ENCODE measurements at places on chromosomes 7 and 10. TPM values are rescaled to one million over a fixed set of nuclear protein-coding genes. Genes with fewer than 3 reads are reported as not detected.

DNA sequence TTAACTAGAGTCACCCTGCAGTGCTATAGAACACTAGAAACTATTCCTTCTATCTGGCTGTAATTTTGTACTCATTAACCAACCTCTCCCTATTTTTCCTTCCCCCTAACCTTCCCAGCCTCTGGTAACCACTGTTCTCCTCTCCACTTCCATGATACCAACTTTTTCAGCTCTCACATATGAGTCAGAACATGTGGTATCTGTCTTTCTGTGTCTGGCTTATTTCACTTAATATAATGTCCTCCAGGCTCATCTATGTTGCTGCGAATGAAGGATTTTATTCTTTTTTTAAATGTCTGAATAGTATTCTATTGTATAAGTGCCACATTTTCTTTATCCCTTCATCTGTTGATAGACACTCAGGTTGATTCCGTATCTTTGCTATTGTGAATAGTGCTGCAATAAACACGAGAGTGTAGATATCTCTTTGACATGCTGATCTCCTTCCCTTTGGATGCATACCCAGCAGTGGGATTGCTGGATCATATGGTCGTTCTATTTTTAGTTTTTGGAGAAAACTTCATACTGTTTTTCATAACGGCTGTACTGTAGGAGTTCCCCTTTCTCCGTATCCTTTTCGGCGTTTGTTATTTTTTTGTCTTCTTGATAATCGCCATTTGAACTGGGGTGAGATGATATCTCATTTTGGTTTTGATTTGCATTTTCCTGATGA is 101.4 kb downstream of the FAM107B start:
- peaks cover 6% of the 10 kb centered on the region for H3K4me1 ChIP-seq
- DNase-seq, result no peak
- H3K27me3 ChIP-seq, result no peaks in the 10 kb centered on the region
- no peaks in the 10 kb centered on the region for H3K36me3 ChIP-seq

- peaks cover 21% of the 10 kb centered on the region for H3K36me3 ChIP-seq
- peak overlapping the region; percentile 90 for H3K27ac ChIP-seq
- H3K4me1 ChIP-seq, result peaks cover 79% of the 10 kb centered on the region
Observed at GRCh38 chr10:35447693-35448407, 111.5 kb downstream of the CCNY start.

GRCh38 chr10:10294881-10295529 is 722.7 kb upstream of the CELF2 start:
- H3K4me1 ChIP-seq, result no peaks in the 10 kb centered on the region
- H3K27me3 ChIP-seq, result peaks cover 2% of the 10 kb centered on the region
- no peaks in the 10 kb centered on the region for H3K36me3 ChIP-seq
- H3K27ac ChIP-seq, result no peak overlapping the region
- DNase-seq, result no peak
- no peak overlapping the region for H3K4me3 ChIP-seq

DNA sequence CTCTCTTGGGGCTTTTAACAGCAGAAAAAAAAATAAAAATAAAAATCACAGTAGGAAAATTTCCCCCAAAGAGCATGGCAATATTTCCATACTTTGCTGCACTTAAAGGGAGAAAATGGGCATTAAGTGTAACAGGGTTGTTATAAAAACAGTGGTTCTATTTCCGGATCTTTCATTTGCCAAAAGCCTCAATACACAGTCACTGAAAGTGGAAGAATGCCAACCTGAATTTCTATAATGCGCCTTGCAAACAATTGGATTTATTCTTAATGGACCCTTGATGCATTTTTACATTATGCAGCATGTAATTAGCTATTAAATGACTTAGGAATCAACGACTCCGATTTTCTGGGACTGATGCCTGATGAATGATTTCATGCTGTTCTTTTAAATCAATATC is 127.6 kb upstream of the NANOS1 start:
- no peak overlapping the region for H3K4me3 ChIP-seq
- H3K4me1 ChIP-seq, result no peaks in the 10 kb centered on the region
- H3K27me3 ChIP-seq, result peaks cover 6% of the 10 kb centered on the region
- DNase-seq, result no peak
- H3K36me3 ChIP-seq, result no peaks in the 10 kb centered on the region

The TMEM196 gene
- not detected for total RNA-seq

GRCh38 chr10:24132741-24133140 is 76.2 kb upstream of the KIAA1217 start:
- H3K27me3 ChIP-seq, result no peaks in the 10 kb centered on the region
- H3K36me3 ChIP-seq, result no peaks in the 10 kb centered on the region
- no peak overlapping the region for H3K27ac ChIP-seq
- DNase-seq, result no peak
- no peak overlapping the region for H3K4me3 ChIP-seq
- H3K4me1 ChIP-seq, result no peaks in the 10 kb centered on the region

Measured in activated CD4-positive, alpha-beta T cell treated with anti-CD3 and anti-CD28 coated beads for 36 hours (primary cell).